T-cell (primary cell): ENCODE measurements at places on chromosomes 5 and 9.

- DNase-seq, result no peak
Observed at GRCh38 chr9:137031904-137032640, at the start of gene FUT7. Gene FUT7 (minus strand): TSS chr9:137032088. CDS start chr9:137031991, 97 bp downstream.

DNA sequence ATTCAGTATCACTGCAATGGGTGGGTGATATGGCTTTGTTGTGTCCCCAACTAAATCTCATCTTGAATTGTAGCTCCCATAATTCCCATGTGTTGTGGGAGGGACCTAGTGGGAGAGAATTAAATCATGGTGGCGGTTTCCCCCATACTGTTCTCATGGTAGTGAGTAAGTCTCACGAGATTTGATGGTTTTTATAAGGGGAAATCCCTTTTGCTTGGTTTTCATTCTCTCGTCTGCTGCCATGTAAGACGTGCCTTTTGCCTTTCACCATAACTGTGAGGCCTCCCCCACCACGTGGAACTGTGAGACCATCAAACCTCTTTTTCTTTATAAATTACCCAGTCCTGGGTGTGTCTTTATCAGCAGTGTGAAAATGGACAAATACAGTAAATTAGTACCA lies 9.5 kb upstream of the NANS start:
- no peak for DNase-seq

DNA sequence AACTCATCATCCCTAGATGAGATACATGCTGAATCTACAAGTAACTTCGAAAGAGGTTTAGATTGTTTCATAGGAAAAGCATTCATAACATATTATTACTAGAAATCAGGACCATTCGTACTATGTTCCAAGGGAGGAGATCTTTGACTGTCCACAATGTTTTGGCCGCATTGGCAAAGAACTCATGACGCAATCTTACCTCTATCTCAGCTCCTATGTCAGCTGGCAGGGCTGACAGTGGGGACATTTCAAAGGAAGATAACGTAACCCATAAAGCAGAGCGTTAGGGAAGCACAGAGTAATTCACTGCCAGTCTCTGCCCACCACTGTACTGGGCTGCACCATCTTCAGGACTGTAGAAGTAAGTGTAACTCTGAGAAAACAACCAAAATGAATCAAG lies 69.7 kb downstream of the EFNA5 start:
- DNase-seq, result no peak

GRCh38 chr9:8484597-8485191 lies 685.1 kb upstream of the DMAC1 start:
- DNase-seq, result no peak

DNA sequence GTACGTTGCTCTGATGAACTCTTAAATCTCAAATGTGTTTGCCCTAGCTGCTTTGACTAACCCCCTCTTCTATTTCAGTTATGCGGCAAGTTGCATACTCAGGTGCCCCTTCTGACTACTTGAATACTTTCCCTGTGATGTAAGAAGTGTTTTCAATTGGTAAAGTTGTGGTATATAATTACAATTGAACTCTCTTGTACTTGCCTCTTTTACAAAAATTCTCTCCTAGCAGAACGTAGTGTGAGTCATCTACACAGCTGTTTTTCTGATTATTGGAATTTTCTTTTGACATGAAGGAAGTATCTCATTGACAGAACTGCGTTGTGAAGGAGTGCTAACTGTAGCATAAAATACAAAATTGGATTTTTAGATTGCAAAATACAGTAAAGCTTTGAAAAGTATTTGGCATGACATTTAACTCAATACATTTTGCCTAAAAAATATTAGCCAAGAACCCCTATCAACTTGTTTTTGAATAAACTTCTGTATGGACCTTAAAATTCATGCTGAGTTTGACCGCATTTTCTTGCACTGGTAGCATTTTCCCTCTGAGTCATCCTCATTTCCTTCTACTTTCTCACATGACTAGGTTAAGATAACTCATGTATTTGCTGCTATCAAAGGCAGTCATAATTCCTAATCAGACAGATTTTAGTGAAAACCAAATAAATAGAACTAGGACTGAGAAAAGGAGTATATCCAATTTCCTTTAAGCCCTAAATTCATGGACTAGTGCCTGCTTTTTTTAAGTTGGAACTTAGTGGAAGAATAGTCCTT lies 6.3 kb downstream of the CRHBP start:
- no peak for DNase-seq

DNA sequence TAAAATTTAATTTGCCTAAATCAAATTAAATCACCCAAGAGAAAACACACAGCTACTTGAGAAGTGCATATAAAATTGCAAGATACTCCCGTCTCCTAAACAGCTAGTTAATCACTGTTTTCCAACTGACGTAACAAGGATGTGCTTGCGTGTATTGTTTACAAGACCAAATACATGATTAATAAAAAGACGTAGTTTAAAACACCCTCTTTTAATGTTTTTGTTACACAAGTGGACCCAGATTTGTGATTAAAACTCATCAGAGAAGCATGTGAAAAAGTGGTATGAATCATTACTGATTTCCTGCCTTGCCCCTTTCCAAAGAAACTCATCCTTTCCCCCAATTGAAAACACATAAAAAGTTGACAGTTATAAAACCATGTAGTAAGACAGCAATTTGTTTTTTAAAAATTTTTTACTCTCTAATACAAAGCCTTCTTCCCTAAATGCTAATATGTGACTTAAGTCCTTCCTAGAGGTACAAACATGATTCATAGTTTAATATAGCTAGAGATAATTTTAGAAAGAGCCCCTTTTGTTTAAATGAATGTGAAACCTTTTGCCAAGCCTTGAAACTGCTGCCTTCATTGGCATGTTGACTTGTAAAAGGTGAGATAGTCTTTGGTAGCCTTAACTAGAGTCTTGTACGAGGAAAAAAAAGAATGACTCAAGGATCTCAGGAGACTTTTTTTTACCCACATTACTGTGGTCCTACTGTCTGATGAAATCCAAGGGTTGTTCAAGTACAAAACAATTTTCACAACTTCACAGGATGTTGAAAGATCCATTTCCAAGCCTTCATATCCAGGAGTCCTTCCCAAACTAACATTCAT lies 61.4 kb upstream of the FST start:
- DNase-seq, result no peak

DNA sequence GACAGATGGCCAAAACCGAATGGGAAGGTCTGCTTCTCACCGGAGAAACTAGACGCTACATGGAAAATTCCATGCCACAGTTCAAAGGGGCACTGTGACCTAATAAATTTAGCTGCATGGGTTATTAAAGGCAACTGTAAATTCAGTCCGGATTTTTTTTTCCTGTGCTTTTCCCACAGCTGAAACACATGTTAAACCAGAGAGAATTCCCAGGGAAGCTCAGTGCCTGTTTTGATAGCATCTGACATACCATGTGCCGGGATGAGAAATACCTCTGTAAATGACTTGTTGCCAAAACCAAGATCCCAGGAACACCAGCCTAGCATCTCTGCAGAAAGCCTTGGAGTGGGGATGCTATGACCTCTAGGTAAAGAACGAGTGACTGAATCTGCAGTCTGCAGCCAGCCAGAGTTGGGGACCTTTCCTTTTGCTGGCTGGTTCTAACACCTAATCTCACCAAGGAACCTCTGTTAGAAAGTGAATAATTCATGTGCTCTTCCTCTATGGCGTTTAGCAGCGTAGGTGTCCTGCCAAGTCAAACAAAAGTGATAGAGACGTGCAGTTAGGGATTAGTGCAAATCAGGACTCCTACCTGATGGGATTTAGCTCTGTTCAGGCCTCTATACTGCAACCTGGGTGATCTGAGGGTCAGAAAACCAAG lies 77.9 kb downstream of the SLIT3 start:
- DNase-seq, result no peak

- no peak for DNase-seq
Observed at GRCh38 chr5:92519811-92520632, 1061.0 kb downstream of the NR2F1-AS1 start.

GRCh38 chr9:130029223-130029973 lies 13.6 kb downstream of the FNBP1 start:
- no peak for DNase-seq

GRCh38 chr5:171848006-171848405 lies 62.4 kb downstream of the SMIM23 start:
- no peak for DNase-seq

DNA sequence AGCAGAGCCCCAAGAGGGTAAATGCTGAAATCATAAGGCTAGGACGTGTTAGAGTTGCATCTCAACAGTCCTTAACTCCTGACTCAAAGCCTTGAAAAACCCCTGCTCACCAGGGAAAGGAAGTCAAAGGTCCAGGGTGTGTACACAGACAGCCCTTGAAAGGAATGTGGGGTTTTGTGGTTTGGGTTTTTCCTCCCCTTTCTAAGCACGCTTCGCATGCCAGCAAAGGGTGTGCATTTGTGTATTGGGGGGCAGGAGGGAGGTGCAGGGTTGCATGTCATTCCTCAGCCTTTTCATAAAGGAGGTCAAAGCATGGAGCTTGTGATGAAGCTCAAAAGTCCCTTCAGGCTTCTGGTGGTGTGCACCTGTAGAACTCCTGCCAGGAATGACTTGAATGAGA lies 17.3 kb upstream of the XPA start:
- DNase-seq, result no peak

GRCh38 chr9:125911861-125912644 lies 164.9 kb downstream of the PBX3 start:
- DNase-seq, result no peak

DNA sequence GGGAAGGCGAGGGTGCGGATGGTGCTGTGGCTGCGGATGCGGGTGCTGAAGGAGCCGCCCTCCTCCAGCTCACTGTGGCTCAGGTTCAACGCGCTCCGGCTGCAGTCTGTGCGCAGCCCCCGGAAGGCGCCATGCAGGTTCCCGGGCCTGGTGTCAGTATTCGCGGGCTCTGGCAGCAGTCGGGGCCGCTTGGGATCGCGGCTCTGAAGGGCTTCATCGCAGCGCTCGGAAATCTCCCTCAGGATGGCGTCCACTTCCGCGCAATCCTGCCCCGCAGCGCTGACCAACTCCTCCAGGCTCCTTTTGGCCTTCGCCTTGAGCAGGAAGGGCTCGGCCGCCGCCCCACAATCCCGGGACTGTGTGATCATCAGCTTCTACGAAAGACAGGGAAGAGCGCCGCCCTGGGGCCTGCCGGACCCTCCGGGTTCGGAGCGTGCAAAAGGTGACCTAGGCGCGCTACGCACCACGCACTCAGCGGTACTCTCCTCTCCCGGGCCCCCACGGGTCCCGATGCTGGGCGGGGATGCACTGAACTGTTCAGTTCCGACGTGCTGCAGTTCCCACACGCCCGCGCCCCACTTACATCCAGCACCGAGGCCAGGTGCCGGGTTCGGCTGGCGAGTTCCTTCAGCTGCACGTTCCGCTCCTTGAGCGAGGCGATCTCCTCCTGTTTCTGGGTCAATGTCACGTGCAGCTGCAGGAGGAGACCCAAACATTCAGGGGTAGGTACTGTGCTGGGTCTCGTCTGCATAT lies 6.5 kb downstream of the MCIDAS start:
- DNase-seq, result no peak

GRCh38 chr5:6736524-6737042 lies 23.4 kb downstream of the TENT4A start:
- DNase-seq, result no peak

DNA sequence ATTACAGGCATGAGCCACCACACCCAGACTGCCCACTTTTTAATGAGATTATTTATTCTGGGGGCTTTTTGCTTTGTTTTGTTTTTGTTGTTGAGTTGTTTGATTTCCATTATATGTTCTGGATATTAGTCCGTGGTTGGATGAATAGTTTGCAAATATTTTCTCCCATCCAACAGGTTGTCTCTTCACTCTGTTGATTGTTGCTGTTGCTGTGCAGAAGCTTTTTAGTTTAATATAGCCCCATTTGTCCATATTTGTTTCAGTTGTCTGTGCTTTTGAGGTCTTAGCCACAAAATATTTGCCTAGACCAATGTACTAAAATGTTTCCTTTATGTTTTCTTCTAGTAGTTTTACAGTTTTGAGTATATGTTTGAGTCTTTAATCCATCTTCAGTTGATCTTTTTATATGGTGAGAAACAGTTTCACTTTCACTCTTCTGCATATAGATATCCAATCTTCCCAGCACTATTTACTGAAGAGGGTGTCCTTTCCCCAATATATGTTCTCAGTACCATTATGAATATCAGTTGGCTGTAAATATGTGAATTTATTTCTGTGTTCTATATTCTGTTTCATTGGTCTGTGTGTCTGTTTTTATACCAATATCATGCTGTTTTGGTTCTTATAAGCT lies 30.2 kb upstream of the TBCA start:
- DNase-seq, result no peak

GRCh38 chr5:88695232-88695631 lies 187.8 kb downstream of the MEF2C start:
- DNase-seq, result no peak

GRCh38 chr5:54278979-54279717 lies 31.2 kb downstream of the ARL15 start:
- DNase-seq, result no peak
